ENCODE measurements at places on chromosomes 2 and 18.

DNA sequence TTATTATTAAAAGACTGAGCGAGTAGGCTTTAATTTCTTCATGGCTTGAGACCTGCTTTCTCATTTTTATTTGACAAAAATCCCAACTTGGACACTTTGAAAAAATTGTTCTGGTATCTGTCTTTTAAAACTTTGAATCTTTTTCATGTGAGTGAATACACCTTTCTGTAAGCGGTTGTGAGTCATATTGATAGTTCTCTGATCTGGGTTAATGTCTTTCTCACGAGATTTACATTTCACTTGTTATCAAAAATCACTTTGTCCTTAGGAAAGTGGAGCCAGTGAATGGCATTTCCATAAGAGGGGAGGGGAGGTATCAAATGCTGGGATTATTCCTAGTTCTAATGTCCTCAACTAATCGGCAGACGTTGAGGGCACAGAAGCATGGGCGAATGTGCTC, 36.3 kb downstream of the ATP9B start:
- no peak for DNase-seq

- no peak for DNase-seq
Observed at GRCh38 chr18:56030060-56030459, 442.1 kb upstream of the TCF4 start.

- DNase-seq = peak; percentile 87
Observed at GRCh38 chr2:218387369-218388194, 5.5 kb downstream of the SLC11A1 start.

GRCh38 chr18:3924455-3924854, 474.5 kb downstream of the TGIF1 start:
- DNase-seq = no peak

GRCh38 chr2:216300906-216301305, 71.4 kb downstream of the MARCHF4 start:
- DNase-seq = no peak

- DNase-seq = peak; percentile 17
Observed at GRCh38 chr2:240469239-240469636, 33.8 kb downstream of the GPC1 start.

DNA sequence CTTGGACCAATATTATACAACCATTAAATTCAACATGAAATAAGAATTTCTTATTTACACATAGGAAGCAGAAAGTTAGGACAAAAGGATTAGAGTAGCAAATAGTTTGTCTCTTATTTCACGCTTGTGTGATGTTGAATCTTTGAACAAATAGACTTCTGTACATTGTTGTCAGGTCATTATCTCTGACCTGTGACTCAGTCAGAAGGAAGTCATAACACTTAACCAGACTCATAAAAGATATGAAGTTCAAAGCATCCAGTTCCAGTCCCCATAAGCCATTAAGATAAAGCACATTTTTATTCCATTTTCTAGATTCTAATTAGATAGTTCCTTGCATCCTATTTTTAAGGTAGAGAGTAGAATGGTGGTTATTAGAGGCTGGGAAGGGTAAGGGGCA, 130.8 kb downstream of the UPP2 start:
- DNase-seq = no peak

DNA sequence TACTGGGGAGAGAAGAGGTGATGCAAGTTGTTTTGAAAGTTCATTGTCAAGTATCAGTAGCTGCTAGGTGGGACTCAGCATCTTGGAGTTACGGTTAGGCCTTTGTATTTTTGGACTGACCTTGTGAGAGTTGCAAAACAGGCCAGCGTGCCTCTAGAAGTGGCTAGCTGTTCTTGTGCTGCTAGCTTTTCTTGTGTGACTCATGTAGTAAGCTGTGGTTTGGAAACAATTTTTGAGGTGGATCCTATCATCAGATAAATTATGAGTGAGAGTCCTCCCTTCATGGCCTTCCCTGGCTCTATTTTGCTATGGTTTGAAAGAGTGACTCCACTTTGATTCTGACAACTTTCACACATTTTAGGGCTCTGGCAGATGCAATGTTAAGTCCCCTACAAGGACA, 409.2 kb upstream of the HS6ST1 start:
- no peak for DNase-seq

DNA sequence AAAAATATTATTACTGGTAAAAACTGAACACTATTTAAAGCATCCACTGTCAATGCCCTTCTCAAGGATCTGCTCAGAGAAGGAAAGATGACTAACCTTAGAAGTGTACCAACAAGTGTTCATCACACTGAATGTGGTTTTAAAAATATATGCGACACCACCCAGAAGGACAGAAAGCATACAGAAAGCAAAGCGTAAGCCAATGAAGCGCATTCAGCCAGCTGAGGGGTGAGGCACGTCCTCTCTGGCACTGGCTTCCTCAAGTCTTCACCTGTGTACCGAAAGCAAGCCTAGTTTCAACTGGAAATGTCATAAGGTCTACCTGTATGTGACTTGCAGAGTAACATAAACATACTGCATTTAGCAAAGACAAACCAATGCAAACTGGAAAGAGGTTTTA, 88.8 kb downstream of the PSMG2 start:
- DNase-seq = no peak

DNA sequence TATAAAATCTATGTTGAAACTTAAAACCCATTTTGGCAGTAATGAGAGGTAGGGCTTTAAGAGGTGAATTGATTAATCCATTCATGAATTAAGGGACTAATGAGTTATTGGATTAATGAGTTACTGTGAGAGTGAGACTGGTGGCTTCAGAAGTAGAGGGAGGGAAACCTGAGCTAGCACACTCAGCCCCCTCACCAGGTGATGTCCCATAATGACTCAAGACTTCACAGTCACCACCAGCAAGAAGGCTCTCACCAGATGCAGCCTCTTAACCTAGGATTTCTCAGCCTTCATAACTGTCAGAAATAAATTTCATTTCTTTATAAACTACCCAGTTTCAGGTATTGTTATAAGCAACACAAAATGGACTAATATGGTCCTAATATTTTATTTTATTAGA, 621.7 kb upstream of the ACVR2A start:
- no peak for DNase-seq

GRCh38 chr2:31511376-31511775, 69.4 kb downstream of the SRD5A2 start:
- no peak for DNase-seq

DNA sequence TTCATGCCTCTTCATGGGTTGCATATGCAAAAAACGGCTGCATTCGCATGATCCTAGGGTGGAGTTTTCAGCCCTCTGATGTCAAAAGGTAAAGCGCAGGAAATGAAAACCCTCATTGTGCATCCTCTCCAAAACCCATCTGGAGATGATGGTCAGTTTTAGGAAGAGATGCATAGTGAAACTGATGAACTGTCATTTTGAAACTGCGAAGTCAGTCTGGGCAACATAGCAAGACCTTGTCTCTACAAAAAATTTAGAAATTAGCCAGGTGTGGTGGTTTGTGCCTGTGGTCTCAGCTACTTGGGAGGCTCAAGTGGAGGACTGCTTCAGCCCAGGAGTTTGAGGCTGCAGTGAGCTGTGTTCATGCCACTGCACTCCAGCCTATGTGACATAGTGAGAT, 2.5 kb upstream of the TTLL4 start:
- DNase-seq = no peak

GRCh38 chr2:71452565-71452964, 796 bp upstream of the DYSF start:
- DNase-seq = peak; percentile 79

GRCh38 chr18:35369126-35369525, 8.0 kb downstream of the ZNF396 start:
- no peak for DNase-seq

- no peak for DNase-seq
Observed at GRCh38 chr2:126381091-126381490, 274.9 kb upstream of the GYPC start.

DNA sequence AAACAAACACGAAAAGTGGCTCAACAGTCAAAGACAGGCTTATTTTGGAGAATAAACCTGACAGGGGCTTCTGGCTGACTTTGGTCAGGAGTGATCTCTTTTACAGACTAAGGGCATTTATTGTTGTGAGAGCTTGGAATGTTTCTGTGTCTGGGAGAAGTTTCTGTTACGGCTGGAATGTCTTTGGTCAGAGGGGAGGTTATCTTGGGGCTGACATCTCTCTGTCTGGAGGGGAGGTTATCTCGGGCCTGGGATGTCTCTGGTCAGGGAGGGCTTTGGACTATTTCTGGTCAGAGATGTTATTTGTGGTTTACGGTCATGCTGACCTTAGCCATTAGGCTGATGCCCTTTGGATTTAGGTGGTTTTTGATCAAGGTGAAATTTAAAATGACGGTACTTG, 345.5 kb upstream of the FSIP2 start:
- peak; percentile 51 for DNase-seq

GRCh38 chr2:156553714-156554442, 117.7 kb downstream of the GPD2 start:
- no peak for DNase-seq

DNA sequence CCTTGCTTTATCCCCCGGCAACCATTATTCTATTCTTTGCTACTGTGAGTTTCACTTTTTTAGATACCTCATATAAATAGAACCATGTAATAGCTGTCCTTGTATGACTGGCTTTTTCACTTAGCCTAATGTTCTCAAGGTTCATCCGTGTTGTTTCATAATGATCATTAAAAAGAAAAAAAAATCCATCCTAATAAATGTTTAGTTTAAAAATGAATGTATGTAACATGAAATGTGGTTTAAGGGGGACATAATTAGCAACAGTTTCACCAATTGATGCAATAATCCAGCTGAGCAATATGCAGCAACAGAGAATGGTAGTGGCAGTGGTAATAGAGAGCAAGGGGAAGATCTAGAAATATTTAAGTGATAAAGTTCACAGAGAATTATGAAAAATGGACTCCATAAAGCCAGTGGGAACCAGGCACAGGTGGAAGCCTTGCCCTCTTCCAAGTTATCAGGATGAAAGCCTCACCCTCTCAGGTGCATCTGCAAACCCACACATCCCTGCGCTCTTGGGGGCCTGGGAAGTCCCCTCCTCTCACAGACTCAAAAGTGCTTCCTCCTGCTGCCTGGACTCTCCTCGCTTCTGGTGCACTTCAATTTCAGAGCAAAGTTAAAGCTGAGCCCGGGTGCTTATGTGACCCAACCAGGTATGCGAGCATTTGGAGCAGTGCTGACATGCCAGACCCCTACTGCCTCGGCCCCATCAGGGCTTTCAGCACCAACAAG, 1403.3 kb upstream of the SLC39A10 start:
- DNase-seq = no peak

DNA sequence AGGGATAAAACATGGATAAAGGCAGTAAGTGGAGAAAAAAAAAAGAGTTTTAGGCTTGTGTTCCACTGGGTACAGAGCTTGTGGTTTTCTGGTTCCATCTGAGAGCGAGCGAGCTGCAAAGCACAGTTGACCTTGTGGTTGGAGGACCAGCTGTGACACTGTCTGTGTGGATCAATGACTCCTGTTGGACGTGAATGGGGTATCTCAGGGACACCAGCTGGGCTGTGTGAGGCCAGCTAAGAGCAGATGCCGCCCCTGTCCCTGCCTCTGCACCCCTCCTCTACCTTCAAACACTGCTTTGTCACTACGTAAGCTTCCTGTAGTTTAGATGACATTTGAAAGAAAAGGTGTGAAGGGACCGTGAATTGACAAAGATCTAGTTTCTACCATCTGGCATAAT, 67.8 kb downstream of the QPCT start:
- DNase-seq = no peak

DNA sequence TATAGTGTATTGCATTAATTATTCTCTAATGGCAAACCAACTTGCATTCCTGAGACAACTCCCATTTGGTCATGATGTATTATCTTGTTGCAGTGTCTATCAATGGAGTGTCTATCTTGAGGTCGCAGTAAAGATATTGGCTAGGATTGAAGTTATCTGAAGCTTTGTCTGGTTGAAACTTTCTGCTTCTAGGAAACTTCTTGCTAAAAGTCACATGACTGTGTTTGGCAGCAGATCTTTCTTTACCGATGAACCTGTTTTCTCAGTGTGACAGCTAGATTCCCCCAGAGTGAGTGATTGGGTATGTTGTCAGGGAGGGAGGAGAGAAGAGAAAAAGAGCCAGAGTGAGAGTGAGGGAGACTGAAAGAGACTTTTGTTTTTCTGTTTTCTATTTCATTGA, 119.6 kb downstream of the QPCT start:
- DNase-seq = peak; percentile 16

Data from ELF-1 (cell line).